K562 (cell line): ENCODE measurements at places on chromosomes 1 and 21. TPM values are rescaled to one million over a fixed set of nuclear protein-coding genes. Genes with fewer than 3 reads are reported as not detected.

The HHIPL2 gene
- 0.22 and 0.40 TPM in 2 replicates for total RNA-seq

GRCh38 chr1:204114606-204115005, 37.2 kb downstream of the ETNK2 start:
- no peak for DNase-seq

DNA sequence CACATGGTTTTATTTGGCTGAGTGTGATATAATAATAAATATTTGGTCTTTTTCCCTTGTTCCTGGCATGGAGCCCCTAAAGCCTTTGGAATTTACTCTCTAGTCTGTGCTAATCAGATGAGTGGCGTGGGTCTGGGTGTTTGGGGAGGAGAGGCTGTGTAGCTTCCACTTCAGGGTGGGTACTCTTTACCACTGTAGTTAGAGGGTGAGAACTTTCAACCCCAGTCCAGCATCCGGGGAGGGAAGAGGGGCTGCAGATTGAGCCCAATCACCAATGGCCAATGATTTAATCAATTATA, 20.0 kb downstream of the USP25 start:
- DNase-seq = peak; percentile 27

- DNase-seq = no peak
Measured at GRCh38 chr21:31107871-31108270, 69.6 kb upstream of the KRTAP19-8 start.

DNA sequence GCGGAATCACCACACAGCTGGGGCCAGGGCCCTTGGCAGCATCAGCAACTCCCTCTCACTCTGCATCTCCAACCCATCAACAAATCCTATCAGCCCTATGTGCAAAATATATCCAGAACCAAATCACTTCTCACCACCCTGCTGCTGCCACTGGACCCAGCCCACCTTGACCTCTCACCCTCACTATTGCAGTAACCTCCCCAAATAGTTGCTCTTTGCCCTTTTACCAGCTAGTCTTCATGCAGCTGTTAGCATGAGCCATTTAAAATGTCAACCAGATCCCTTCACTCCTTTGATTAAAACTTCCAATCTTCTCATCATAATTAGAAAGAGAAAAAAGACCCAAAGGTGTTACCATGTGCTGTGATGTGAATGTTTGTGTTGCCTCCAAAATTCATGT, 155.7 kb upstream of the IRF2BP2 start:
- DNase-seq = no peak
